A549 treated with Hydrocortisone at 1 μM for 4 hours (cell line): ENCODE measurements at places on chromosomes 2 and 18. TPM values are rescaled to one million over a fixed set of nuclear protein-coding genes. Genes with fewer than 3 reads are reported as not detected.

Gene INHBB
- 23.3 to 28.9 TPM (median 25.9 TPM) in 5 replicates for total RNA-seq

Gene TSPYL6
- total RNA-seq = not detected in 5 replicates

Gene CCDC74B
- total RNA-seq = 4.2 to 6.9 TPM (median 6.5 TPM) in 5 replicates

Gene ATOH8
- 14.5 to 20.4 TPM (median 19.1 TPM) in 5 replicates for total RNA-seq

Gene TWIST2
- 8.2 to 17.0 TPM (median 14.9 TPM) in 5 replicates for total RNA-seq

Gene MERTK
- 1.9 to 3.5 TPM (median 2.5 TPM) in 5 replicates for total RNA-seq
